Stimulated activated CD8-positive, alpha-beta memory T cell treated with anti-CD3 and anti-CD28 coated beads, Interleukin-15, amount 100 ng/mL, for 48 hours (primary cell): ENCODE measurements at places on chromosomes 6 and 20.

- no peak for DNase-seq
Measured at GRCh38 chr6:25326126-25326525, 47.0 kb downstream of the CARMIL1 start.

GRCh38 chr6:144855812-144856531 lies 570.8 kb downstream of the UTRN start:
- no peak for DNase-seq

DNA sequence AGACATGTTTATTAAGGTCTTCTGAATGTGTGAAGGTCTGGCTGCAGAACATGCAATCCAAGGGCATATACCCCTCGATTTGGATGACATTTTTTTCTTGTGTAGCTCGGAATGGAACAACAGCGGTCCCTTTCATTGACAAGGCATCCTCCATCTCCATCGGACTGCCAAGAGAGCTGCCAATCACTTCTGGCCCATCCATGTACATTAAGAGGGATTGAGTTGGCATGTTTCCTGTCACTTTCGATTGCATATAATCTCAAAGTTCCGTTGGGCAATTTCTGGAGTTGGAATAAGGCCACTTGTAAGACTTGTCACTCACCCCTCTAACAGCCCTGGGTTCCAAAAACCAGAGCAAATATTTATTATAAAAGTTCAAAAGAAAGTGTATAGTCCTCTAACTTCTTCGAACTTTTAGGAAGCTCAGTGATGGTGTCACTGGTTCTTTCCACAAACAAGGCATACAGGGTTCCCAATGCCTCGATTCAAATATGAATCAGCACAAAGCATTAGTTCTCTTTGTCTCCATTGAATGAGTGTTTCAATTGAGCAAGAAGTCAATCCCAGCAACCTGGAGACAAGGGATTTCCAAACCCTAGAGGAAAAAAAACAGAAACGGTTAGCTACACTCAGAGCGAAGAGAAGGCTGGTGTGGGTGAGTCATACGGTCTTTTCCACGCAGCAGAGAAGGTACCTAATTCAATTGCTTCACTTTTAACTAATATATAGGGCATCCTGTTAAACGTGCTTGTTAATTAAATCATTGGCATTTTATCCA lies 10.9 kb downstream of the ZNF217 start:
- peak; percentile 38 for DNase-seq

DNA sequence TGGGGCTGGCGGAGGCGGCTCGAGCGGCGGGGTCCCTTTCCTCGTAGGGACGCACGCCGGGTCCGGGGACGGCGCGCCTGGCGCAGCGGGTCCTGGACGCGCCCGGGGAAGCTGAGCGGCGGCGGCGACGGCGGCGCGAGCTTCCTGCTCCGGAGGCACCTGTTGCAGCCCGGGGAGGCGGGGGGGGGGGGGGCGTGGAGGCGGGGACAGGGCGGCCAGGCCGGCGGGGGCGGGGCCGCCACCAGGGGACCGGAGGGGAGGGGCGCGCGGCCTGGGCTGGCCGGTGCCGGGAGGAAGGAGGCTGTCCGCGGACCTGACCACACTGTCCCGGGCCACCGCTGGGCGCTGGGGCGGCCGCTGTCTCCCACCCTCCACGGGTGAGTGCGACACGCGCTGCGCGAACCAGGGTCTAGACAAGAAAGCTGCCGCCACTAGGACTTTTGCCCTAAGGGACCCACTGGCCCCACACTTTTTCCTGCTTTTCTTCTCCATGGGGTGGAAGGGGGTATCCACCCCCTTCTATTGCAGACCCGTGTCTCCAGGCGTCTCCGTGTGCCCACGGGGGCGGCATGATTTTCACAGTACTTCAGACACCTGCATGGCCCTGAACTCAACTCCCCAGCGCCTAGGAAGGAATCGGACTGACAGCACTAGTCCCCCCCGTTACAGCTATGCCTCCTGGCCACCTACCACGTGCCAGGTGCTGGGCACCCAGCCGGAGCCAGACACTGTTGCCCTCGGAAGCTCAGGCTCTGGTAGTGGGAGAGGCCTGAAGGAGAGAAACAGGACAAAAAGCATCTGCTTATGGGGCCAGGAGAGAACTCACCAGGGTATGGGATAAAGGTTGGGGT lies at the start of gene NFATC2:
Gene NFATC2, minus strand, starts transcription at position 149 of the 851 bp plus-strand sequence. CDS start 220 bp downstream, outside the sequence.
- peak; percentile 41 for DNase-seq

DNA sequence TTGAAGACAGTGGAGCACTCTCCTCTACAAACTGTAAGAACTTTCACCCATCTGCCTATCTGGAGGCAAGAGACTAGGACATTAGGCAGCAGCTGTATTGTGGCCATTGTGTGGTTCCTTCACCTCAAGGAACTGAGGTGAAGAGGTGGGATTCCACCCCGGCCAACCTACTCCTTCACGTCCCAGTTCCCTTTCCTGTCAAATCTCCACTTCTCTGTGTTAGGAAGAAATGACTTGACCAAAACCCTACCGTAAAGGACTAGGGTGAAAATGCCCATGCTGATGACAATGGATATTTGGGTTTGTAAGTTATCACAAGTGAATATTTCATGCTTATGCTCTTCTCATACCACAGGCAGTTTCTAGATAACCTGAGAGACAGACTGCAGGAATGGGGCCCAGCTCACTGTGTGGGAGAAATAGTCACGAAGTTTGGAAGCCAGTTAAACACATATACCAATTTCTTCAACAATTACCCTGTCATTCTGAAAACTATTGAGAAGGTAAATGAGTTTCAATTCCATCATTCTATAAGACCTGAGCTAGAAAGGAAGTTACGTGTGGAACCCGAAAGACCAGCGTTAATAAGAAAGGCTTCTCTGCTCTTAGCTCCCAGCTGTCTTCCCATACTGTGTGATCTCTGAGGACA lies 86.6 kb downstream of the ECT2L start:
- DNase-seq, result no peak

- no peak for DNase-seq
Measured at GRCh38 chr6:142787422-142787821, 157.6 kb downstream of the HIVEP2 start.

- DNase-seq, result no peak
Measured at GRCh38 chr6:34897130-34897529, 8.1 kb downstream of the ANKS1A start.

- no peak for DNase-seq
Measured at GRCh38 chr20:58094160-58094559, 134.3 kb downstream of the ANKRD60 start.

GRCh38 chr6:87870556-87870955 lies 168.5 kb upstream of the AKIRIN2 start:
- DNase-seq, result no peak

- DNase-seq, result no peak
Measured at GRCh38 chr20:32898729-32899128, 40.0 kb downstream of the EFCAB8 start.

DNA sequence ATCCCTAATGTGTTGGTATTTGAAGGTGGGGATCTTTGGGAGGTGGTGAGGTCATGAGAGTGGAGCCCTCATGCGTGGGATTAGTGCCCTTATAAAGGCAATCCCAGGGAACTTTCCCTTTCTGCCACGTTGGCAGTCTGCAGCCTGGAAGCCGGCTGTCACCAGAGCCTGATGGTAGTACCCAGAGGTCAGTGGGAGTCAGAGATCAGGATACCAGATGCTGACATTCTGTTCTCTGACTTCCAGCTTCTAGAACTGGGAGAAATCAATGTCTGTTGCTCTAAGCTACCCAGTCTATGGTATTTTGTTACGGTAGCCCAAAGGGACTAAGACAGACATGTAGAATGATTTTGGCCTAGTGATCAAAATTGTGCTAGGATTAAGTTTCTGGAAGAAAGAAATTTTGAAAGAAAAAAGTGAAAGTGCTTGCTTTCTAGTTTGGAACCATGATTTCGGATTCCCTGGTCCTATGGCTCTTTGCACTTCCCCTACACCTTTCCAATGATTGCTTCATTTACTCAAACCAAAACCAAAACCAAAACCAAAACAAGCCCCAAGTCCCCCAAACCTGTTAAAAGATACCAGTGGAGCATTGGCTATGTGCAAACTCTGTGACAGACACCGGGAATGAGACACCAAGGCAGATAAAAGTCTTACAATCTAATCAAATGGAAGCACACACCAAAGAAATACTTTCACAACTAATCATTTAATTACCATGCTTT lies 173.7 kb upstream of the ZNF217 start:
- no peak for DNase-seq

GRCh38 chr6:147506704-147507114 lies 1.8 kb upstream of the SAMD5 start:
- peak; percentile 25 for DNase-seq

GRCh38 chr6:14079971-14080370 lies 37.6 kb upstream of the CD83 start:
- no peak for DNase-seq

GRCh38 chr20:41848180-41848579 lies 230.0 kb upstream of the CHD6 start:
- no peak for DNase-seq

GRCh38 chr6:114282292-114282691 lies 60.5 kb downstream of the HS3ST5 start:
- no peak for DNase-seq

DNA sequence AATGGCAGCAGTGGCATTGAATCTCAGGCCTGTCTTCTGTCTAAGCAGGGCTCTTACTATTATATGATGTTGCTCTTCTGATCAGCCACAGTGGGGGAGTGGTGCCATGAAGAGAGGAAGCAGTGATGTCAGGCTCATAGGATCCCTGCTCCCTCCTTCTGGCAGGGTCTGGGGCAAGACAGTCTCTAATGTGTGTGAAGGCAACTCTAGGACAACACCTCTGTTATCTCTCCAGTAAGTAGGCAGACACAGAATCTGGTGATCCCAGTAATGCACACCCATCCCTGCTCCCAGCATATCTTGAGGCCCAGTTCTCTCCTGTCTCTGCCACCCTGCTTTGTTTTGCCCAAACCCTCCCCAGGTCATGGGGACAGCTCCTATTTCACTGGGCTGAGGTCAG lies 8.8 kb downstream of the C20orf202 start:
- no peak for DNase-seq

- DNase-seq, result peak; percentile 59
Measured at GRCh38 chr20:35994994-35995453, 26.6 kb downstream of the CNBD2 start.

GRCh38 chr20:53870426-53871315 lies 199.7 kb downstream of the BCAS1 start:
- no peak for DNase-seq

DNA sequence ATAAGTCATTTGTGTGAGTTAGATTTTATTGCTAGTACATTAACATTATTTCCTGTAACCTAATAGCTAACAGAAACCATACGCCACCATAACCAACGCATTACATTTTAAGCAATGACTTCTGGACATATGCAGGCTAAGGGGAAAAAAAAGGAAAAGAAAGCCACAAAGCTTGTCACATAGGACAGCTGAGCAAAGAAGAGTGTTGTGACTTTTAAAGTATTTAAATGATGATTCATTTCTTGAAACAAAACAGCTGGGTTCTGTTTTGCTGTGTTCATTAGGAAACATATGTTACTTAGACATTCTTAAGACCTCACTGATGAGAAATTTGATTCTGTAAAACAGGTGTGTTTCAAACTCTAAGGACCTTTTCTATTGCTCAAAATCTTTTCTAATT lies 171.4 kb downstream of the COL9A1 start:
- DNase-seq, result no peak

GRCh38 chr20:54292185-54292584 lies 84.3 kb downstream of the PFDN4 start:
- no peak for DNase-seq

GRCh38 chr6:96795481-96795880 lies 41.8 kb downstream of the GPR63 start:
- DNase-seq, result no peak

DNA sequence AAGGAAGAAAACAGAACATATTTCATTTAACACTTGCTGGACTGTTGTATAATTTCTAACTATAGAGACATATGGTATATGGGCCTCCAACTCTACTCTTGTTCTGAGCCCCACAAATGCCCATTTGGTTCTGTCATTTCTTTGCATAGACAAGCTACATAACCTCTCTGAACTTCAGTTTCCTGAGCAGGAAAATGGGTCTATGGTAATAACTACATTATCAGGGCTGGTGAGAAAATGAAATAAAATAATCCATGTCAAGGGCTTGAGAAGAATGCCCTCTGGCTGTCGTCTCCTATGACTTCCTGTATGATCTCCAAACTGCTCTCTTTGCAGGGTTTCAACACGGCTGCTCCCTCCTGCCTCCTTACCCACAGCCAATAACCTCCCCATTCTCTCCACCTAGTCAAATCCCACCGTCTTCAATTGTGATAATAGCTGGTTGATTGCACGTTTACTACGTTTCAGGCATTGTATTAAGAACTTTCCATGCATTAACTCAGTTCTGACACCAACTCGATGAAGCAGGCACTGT lies 12.0 kb downstream of the ZCCHC3 start:
- no peak for DNase-seq

DNA sequence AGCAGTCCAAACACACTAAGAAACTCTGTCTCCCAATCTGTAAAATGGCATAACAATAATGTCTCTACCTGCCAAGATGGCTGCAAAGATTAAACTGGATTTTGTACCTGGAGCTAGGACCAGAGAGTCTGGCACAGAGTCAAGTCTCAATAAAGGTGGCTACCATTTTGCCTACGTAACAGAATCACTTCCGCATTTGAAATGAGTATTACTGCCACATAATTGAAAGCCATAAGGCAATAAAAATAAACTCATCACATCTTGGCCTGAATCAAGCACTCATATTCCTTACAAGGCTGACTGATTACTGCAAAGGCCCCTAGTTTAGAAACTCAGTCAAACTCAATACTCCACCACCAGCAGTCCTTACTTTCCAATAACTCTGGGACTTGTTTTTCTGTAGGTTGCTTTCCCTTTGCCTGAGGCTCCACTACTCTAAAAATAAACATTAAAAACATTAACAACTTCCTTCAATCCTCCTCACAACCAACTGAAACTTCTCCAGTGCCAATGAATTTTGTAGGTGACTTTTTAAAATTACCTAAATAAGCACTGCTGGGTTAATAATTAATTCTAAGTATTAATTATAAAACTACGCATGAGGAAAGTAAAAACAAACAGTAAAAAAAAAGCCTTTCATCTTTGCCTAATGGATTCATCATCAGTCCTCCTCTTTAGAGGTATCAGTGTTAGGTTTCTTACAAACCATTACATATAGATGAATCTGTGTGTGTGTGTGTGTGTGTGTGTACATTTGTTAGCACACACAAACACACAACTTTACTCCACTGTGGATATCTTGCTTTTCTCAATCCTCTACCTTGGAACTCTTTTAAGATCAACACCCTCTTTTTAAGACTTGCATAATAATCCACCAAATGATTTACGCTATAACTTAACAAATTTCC lies 3.7 kb downstream of the KIF16B start:
- DNase-seq, result no peak

GRCh38 chr6:52381249-52381648 lies 19.3 kb downstream of the PAQR8 start:
- no peak for DNase-seq

GRCh38 chr6:34018961-34019606 lies 126.8 kb downstream of the GRM4 start:
- no peak for DNase-seq

GRCh38 chr6:136826216-136826615 lies 3.8 kb downstream of the PEX7 start:
- DNase-seq, result no peak
